Stimulated activated CD4-positive, alpha-beta T cell treated with anti-CD3 and anti-CD28 coated beads, Interleukin-12 subunit alpha, Interleukin-12 subunit beta, amount 100 ng/mL, for 24 hours (primary cell): ENCODE measurements at places on chromosomes 11 and 22.
A peak's percentile ranks its signal among the peaks of the same experiment; 100 is the strongest.

DNA sequence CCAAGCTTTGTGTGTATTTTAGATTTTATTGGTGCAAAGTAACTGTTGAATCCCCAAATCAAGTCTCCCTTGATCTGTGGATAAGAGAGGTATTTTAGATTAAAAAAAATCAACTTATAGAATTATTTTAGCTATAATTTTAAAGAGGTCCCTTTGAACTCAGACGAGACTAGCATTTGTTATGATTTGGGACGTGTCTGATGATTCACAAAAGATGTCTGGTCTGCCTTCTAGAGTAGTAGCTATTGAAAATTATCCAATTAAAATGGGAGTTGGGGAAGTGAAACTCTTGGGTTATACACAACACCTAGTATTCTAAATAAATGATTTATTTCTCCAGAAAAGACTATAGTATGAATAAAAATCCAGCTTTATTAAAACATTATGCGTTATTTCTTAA is 227.9 kb upstream of the GRIA4 start:
- DNase-seq: no peak

GRCh38 chr11:13145461-13145860 is 132.1 kb upstream of the BMAL1 start:
- DNase-seq: no peak

GRCh38 chr11:103803062-103803461 is 233.4 kb upstream of the DDI1 start:
- DNase-seq: no peak

- DNase-seq: no peak
Measured at GRCh38 chr22:40265783-40266182, 80.5 kb upstream of the ADSL start.

DNA sequence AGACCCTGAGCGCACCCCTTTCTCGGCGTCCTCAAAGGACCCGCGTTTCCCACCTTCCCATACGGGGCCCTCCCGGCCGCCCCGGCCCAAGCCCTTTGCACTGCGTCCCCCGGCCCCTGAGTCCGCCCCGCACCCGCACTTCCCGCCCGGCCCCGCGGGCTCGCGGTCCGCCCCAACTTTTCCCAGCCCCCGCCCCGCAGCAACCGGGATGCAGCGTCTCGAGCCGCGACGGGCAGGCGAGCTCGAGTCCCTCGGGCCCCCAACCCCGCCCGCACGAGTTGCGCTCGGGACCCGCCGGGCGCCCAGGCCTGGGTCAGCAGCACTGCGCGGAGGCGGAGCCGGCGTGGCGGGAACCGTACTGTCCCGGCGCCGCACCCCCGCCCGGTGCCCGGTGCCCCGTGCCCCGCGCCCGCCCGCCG is 371 bp downstream of the SMCO4 start:
- DNase-seq: no peak

- no peak for DNase-seq
Measured at GRCh38 chr22:37509059-37509860, 10.0 kb downstream of the CARD10 start.

- no peak for DNase-seq
Measured at GRCh38 chr11:9838961-9839360, 175.1 kb downstream of the SWAP70 start.

GRCh38 chr11:112391086-112391485 is 130.4 kb upstream of the PLET1 start:
- no peak for DNase-seq

GRCh38 chr11:66879583-66879982 is 22.7 kb downstream of the LRFN4 start:
- no peak for DNase-seq

GRCh38 chr11:24617856-24618255 is 121.0 kb downstream of the LUZP2 start:
- DNase-seq: no peak

DNA sequence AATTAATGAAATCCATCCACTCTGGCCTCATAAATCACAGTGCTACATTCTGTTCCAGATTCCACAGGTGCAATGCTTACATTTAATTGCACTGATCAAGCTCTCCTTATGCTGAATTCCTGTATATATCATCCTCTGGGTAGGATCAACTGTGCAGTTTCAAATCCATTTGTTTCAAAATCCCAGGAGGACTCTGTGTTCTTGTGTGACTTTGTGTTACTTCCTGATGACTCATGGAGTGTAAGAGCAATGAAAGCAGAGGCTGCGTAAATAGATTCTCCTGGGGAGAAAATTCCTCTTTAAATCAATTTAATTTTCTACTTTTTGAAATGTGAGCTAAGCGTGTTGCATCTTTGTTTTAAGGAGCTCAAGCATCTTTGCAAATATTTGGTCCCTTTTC is 752.7 kb downstream of the METTL15 start:
- DNase-seq: no peak

DNA sequence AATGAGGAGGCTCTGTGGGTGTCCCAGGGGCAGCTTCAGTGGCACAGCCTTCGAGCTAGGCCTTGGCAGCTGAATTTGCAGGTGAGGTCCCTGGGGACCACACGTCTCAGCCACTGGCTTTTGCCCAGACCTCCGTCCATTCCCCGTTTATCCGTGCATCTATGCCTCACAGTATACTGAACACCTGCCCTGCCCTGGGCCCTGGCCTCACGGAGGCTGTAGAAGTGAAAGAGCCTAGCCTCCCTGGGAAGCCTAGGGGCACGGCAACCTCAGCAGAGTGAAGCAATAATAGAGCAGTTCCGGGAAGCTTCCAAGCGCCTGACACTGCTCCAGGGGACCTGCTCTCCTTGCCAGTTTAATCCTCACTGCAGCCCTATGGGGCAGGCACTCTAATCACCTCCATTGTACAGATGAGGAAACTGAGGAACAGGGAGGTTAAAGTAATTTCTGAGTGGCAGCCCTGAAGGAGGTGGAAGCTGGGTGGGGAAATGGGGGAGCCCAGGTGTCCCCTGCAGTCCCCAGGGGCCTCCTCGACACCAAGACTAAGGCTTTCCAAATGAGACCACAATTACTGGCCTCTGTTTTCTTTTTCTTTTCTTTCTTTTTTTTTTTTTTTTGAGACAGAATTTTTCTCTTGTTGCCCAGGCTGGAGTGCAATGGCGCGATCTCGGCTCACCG is 2.7 kb upstream of the NFAM1 start:
- DNase-seq: no peak

DNA sequence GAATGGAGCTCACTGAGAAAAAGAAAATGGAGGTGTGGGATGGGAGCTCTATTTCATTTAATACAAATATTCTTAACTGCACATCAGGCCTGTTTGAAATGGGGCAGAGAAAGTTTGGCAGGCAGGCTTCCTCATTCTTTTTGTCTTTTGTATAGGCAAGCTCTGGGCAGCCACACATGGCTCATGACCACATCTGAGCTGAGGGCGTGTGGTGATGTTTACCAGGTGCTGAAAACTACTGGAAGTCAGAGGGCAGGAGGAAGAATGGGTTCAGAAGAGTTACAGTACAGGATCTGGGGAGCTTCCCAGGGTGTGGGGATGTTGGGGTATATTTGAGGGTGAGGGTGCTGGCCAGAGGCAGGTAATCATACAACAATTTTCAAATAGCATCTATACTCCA is 66.3 kb upstream of the NAV2 start:
- no peak for DNase-seq

DNA sequence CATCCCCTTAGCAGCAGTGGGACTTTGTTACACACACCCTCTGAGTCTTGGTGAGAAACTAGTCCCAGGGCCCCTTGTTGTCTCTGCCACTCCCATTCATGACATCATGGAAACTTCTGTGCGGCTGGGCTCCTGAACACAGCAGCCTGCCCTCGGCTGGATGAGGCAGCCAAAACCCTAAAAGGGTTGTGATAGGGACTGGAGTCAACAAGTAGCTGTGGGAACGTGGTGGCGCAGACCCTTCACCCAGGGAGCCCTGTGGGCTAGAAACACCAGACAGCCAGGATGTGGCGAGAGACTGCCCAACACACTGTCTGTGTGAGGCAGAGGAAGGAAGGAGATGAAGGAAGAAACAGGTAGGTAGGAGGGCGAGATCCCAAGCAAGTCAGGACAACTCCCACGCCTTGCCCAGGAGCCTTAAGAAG is 3.9 kb downstream of the CD3D start:
- peak; percentile 80 for DNase-seq

DNA sequence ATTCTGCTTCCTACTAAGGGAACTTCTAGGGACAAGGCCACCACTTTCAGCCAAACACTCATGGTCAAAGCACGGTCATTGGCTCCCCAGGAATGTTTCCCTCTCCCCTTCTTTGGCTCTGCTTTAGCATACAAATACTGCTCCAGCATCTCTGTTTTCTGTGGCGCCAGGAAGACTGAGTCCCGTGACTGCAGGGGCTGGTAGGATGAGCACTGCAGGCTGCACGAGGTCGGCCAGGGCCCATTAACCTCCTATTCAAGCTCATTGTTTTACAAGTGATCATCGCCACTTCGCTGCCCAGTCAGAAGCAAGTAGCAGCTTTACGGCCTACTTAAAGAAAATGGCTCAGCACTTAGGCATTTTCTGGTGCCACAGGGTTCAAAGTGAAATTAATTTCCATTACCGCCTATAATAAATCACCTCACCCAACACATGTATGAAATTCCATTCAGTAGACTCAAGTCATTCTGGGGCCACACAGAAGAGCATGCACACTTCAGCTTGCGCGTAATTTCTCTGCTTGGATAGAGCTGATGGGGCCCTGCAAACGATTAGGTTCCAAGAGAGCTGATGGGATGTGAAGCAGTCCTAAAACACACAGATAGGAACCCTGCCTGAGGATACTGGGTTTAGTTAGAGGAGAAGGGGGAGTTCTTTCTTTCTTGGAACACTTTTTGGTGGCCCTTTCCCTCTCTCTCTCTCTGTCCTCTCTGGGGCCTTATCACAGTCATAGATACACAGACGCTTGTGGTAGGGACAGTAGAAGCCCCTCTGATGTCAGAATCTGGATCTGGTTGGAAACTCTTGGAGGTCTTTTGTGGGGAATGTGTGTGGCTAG is 173.7 kb downstream of the KIF18A start:
- no peak for DNase-seq

DNA sequence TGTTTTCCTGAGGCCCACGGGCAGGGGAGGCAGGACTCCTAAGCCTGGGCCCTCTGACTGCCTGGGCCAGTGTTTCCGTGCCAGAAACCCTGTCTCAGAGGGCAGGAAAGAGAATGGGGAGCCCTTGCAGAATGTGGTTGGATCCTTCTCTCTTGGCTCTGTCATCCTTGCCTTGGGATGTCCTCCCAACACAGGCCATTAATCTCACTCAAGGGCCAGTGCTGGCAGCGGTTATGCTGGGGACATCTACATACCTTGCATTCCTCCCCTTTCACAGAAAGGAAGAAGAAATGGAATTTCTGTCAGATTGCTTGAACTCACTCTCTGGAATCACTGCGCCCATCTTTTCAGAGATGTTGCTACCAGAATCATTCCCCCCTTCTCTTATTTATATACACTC is 296.9 kb downstream of the KIRREL3 start:
- DNase-seq: no peak

DNA sequence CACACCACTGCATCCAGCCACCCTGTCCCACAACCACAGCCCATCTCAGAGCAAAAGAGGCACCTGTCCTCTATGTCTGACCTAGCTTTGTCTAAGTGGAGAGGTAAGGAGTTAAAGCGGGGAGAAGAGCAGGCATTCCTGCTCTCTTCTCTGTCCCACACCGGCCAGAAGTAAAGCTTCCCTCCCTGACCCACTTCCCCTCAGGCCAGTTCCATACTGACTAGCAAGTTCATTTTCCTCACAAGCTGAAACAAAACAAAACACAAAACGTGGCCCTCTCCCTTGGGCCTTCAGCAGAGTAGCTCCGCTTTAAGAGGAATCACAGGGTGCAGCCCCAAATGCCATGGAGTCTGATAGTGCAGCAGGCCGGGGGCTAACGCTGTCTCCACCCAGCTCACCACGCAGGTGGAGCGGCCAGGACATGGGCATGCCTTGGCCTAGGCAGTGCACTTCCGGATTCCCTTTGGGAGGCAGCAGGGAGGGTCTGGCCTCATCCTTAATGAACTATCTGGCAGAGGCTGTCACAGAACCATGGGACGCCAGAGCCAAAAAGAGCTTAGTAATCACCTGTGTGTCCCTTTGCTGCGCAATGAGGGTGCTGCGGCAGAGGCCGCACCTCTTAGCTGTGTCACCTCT is 34.0 kb downstream of the FLI1 start:
- no peak for DNase-seq

DNA sequence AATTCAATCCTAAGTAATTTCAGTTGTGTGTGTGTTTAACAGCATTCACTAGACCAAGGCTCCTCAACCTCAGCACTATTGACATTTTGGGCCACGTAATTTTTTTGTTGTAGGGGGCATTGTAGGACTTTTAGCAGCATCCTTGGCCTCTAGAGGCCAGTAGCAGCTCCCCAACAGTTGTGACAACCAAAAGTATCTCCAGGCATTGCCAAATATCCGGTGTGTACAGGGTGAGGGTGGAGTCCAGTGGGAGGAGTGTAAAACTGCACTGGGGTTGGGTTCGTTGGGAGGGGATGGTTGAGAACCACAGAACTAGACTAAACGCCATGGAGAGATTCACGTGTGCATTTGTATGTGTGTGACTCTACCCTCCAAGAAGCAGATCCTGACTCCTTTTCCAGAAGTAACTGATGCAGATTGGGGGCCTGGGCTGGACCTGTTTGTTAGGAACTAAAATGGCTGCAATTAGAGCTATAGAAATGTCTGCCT is 5.9 kb upstream of the PHF21A start:
- DNase-seq: no peak

- no peak for DNase-seq
Measured at GRCh38 chr11:1785749-1786413, 22.2 kb upstream of the CTSD start.

- no peak for DNase-seq
Measured at GRCh38 chr11:130828741-130829140, 87.5 kb downstream of the SNX19 start.
